ENCODE measurements at places on chromosomes 2 and 18.

GRCh38 chr2:222693837-222694236 lies 22.4 kb downstream of the MOGAT1 start:
- peak; percentile 51 for DNase-seq

- DNase-seq, result no peak
These were observed 40.3 kb downstream of the NRXN1 start for GRCh38 chr2:50991602-50992001.

- peak; percentile 56 for DNase-seq
These were observed 18.1 kb downstream of the NDC80 start for GRCh38 chr18:2589345-2590068.

DNA sequence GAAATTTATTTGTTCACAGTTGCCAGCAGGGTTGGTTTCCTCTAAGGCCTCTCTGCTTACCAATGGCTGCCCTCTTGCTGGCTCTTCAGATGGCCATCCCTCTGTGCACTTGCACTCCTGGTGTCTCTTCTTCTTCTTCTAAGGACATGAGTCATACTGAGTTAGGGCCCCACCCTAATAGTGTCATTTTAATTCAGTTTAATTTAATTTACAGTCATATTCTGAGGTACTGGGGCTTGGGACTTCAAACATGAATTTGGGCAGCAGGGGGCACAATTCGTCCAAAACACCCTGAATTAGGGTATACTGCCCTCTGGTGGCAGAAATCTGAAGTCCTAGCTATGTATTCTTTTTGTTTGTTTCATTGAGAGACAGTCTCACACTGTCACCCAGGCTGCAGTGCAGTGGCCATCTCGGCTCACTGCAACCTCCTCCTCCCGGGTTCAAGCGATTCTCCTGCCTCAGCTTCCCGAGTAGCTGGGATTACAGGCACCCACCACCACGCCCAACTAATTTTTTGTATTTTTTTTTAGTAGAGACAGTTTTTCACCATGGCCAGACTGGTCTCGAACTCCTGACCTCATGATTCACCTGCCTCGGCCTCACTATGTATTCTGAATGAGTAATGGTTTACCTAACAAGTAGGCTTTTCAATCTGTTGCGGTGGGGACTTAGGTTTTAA lies 19.8 kb downstream of the SLC4A1AP start:
- DNase-seq, result peak; percentile 94

- DNase-seq, result no peak
These were observed 21.2 kb downstream of the ODC1 start for GRCh38 chr2:10426726-10427617.

- peak; percentile 91 for DNase-seq
These were observed 64.7 kb downstream of the LRRFIP1 start for GRCh38 chr2:237691908-237692600.

DNA sequence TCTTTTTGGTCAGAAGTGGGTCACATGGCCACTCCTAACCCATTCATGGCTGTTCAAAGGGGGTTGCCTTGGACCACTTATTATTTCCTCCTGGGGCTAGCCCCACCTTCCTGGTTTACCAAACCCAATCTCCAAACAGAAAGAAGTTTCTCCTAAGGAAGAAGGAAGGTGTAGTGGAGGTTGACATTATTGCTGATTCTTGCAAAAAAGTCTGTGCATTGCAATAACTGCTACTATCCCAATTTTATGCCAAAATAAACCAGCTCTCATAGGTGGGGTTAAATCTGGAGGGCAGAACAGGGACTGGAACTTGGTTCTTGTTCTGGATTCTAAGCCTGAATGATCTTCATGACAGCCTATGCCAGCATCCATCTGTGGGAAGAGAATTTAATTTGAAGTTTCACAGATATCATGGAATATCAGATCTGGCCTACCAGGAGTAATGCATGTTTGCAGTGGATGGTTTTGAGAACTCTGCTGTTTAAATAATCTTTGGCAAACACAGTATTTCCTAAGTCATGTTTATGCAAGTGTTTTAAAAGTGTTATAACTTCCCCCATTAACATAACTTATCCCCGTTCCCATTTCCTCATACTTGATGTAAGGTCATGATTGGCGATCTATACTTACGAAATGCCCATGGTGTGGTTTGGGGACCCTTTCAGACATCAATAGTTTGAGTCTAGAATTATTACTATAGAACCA lies 11.9 kb downstream of the ANXA4 start:
- no peak for DNase-seq

DNA sequence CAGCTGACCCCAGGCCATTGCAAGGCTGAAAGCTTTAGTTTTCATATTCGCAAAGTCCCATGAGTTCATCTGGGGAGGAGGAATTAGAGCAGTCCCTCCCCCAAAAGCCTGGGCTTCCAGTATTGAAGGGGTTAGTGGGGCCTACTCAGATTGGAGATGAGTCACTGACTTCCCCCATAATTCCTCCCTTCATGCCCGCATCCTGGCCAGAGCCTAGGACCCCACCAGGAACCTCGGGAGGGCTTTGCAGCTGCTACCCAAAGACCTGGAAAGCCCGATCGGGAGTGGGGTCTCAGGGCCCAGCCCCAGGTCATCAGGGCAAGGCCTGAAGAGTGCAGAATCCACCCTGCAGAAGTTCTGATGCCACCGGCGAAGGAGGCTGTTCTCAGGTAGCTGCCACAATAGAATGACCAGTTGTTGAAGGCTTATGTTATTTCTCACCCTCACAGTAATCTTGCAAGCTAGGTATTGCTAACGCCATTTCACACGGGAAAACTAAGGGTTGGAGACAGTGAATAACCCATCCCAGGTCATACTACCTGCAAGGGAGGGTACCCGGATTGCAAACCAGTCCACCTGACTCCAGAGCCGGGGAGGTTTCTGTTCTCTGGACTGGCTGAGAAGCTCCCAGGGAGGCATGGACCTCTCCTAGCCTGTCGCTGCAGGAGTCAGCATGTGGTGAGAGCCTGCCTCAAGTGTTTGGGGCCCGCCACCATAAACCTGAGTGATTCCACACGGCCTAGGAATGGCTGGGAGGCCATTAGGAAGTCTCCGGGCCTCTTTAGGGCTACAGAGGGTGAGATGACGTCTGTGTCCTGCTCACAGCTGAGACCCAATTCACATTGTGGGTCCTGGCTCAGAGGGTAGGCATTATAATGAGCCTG lies 5.8 kb upstream of the ARID5A start:
- no peak for DNase-seq

- peak; percentile 22 for DNase-seq
These were observed 209.4 kb upstream of the CXCR4 start for GRCh38 chr2:136327162-136327852.

GRCh38 chr18:8253944-8254343 lies 355.3 kb upstream of the RAB12 start:
- no peak for DNase-seq

- no peak for DNase-seq
These were observed 38.3 kb upstream of the RMDN2 start for GRCh38 chr2:37886745-37887144.

DNA sequence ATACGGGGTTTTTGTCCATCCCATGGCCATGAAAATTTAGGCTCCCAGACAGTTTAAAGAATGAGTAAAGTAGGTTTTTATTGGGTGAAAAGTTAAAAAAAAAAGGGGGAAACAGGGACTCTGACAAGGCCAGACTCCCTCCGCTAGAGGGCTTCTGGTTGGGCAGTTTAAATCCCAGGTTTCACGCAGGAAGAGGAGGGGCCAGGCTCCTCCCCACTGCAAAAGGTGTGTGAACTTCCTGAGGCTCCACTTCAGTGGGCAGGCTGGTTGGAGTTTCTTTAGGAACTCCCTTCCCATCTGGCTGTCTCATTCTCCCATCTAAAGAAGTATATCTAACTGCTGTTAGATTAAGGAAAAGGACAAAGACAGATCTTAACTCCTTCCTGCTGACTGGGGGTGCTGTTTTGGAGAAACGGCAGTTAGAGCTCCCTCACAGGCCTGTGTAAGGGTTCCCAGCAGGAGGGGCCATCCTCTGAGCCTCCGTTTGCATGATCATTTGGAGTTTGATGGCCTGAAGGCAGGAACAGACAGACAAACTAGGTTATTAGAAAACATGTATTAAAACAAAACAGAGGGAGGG lies 1160.7 kb downstream of the CNTNAP5 start:
- DNase-seq, result no peak

DNA sequence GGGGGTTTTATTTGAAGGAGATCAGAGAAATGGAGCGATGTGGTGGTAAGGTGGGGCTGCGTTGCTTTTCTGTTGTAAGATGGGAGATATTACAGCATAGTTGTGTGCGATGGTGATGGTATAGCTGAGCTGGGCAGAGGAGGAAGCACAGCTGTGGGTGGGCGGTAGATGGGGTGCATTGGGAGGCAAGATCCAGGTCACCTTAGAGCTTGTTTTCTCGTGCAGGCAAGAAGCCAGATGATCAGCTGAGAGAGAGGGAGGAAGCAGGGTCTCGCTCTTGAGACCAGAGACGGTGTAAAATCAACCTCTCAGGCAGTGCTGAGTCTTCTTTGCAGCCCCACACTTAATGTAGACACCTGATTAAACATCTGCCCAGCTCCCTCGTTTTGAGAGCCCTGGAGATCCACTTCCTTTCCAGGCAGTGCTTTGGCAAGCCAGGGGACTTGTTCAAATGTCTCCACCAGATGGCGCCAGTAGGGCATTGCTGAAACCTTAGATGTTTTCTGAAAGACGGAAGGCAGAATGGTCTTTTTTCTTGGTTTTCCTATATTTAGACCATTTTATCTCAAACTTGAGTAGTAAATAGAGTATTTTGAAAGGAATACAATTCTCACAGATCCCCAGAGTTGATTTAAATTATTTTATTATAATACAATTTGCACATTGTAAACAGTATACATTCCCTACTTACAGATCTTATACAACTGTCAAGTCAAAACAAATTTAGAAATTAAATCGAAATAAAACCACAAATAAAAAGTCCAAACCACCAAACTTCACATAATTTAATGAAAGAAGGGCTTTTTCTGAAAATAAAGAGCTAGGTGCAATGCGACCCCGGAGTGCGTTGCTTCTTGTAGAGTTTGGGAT lies 21.1 kb upstream of the LYPD6B start:
- peak; percentile 79 for DNase-seq

GRCh38 chr2:17643031-17643615 lies 102.6 kb downstream of the VSNL1 start:
- peak; percentile 94 for DNase-seq

DNA sequence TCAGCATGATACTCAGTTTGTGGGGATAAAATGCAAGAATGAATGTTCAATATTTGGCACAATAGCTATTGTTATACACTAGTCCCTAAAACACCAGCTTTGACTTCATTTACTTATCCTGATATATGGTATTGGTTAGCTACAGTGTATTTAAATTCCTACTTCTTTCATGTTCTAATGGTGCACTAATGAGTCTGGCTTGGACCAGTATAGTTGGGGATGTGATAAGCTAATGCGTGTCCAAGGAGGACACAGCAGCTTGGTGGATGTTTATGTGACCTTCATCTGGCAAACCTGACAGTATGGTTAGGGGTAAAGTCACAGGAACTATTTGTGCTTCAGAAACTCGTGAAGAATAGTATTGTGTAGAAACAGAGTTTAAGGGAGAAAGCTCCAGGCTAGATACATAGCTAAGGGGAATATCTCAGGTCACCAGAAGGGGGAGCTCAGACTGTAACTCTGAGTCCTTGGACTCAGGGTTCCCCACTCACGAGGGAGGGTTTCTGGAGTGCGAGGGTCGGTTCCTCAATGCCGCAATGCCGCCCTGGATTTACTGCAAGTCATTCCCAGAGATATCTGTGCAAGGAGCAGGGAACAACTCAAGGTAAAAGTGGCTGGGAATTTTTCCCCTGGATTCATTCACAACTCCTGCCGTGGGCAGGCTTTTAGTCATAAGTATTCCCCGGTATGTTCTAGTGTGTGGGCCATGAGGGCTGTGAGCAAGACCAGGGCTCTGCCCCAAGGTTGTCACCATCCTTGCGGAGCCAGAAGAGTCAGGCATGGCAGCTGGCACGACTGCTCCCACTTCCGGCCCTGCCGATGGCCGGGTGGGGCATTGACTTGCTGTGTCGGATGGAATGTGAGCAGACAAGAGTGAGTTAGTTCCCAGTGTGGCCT lies 14.5 kb downstream of the IL1R2 start:
- DNase-seq, result peak; percentile 71

GRCh38 chr2:234960175-234961088 lies 8.6 kb downstream of the SH3BP4 start:
- no peak for DNase-seq

- DNase-seq, result no peak
These were observed 33.1 kb upstream of the RMDN2 start for GRCh38 chr2:37891846-37892435.

DNA sequence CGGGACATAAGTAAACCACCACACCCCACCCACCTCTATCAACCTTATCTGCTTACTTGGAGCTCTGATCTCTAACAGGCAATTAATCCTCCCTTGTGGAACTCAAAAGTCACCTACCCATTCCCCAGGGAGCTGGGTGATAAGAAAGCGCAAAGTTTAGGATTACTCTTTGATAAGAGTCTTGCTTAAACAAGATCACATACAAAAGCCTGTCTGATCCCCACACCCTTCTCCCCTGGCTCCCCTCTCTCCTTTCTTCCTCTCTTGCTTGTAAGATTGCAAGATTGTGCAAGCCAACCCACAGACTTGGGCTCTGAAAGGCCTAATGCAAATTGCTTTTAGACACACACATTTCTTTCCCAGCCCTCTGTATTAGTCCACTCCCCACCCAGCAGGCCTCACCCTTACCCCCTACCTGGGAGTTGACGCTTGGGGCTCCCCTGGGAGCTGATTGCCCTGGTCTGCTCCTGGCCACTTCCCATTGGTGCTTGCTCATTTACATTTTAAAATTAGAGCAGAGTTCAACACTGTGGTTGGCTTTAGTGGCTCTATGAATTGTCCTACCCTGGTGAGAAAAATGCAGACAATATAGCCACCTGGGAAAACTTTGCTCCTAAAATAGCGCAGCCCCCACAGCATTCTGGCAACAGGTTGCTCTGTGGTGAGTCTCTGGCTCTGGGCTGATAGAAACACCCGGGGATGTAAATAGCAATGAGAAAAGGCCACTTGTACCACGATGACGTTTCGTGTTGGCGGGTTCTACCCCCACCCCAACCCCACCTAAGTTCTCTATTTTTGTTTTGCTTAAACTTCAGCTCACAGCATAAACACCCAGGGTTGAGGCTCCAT lies 92.8 kb upstream of the MSH2 start:
- DNase-seq, result peak; percentile 27

DNA sequence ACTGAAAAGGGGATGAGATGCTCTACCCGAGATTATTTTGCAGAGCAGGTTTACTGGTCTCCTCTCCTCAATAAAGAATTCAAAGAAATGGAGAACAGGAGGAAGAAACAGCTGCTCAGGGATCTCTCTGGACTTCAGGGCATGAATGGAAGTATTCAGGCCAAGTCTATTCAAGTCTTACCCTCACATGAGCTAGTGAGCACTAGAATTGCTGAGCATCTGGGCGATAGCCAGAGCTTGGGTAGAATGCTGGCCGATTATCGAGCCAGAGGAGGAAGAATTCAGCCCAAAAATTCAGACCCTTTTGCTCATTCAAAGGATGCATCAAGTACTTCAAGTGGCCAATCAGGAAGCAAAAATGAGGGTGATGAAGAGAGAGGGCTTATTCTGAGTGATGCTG lies 60.0 kb downstream of the PIKFYVE start:
- no peak for DNase-seq

DNA sequence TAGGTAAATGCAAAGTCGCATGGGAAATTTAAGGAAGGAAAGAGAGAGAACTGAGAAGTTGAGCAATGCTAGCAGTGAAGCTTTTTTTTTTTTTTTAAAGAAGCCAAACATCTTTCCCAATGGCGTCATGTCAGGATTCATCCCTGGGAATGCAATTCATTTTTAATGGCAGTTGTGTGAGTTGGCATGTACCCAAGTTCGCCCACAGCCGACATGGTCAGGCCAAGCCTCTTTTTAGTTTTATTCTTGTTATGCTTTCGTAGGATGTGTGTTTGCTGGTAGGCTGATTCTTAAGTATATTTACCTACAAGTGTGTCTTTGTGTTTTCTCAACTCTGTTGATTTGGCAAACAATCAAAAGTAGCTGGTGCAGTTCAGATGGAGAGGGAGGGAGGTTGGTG lies 127.6 kb upstream of the ITGA6 start:
- peak; percentile 94 for DNase-seq

All from MCF 10A (cell line).